NCI-H2029 (cell line): ENCODE measurements at places on chromosomes 1 and 21.

DNA sequence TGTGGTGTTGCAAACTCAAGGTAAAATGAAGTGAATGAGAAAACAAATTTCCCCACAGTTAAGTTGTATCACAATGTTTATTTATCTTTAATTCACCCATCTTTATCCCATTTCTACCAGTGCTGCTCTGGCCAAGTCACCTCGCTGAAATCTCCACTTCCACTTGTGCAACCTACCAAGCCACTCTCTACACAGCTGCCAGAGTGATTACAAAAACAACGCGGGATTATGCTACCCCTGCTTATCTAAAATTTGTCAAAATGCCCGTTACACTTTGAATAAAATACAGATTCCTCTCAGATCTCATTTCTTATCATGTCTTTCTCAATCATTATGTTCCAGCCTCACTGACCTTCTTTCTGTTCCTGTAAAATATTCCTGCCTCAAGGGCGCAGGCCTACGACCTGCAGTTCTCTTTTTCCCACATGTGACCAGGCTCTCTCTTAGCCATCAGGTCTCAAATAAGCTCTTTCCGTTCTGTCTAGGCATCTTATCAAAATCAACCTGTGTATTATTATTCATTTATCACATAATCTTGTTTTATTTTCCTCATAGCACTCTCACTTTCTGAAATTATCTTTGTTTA is 95.6 kb downstream of the NTMT2 start:
- no peak for DNase-seq

DNA sequence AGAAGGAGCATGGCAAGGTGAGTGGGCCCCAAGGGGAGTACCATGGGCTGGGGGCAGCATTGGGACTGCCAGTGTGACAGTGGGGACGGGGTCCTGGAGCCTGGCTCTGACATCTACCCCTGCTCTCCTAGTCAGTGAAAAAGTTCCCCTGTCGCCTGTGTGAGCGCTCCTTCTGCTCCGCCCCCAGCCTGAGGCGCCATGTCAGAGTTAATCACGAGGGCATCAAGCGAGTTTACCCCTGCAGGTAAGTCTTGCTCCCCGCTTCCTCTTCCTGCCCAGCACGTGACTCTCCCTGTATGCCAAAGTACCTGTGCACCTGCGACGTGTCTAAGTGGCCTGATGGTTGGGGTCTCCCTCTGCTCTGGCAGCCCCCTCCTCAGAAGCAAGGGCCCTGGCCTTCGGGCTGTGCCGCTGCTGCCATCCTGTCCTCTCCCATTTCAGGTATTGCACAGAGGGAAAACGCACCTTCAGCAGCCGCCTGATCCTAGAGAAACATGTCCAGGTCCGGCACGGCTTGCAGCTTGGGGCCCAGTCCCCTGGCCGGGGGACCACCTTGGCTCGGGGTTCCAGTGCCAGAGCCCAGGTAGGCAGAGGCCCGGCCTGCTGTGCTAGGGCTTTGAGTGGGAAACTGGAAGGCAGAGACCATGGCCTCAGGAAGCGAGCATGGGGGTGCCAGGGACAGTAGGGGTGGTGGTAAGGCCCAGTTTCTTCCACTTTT is 8.1 kb downstream of the ZNF687 start:
- no peak for DNase-seq

GRCh38 chr1:180167721-180168467 is 13.2 kb downstream of the QSOX1 start:
- DNase-seq: peak; percentile 88

DNA sequence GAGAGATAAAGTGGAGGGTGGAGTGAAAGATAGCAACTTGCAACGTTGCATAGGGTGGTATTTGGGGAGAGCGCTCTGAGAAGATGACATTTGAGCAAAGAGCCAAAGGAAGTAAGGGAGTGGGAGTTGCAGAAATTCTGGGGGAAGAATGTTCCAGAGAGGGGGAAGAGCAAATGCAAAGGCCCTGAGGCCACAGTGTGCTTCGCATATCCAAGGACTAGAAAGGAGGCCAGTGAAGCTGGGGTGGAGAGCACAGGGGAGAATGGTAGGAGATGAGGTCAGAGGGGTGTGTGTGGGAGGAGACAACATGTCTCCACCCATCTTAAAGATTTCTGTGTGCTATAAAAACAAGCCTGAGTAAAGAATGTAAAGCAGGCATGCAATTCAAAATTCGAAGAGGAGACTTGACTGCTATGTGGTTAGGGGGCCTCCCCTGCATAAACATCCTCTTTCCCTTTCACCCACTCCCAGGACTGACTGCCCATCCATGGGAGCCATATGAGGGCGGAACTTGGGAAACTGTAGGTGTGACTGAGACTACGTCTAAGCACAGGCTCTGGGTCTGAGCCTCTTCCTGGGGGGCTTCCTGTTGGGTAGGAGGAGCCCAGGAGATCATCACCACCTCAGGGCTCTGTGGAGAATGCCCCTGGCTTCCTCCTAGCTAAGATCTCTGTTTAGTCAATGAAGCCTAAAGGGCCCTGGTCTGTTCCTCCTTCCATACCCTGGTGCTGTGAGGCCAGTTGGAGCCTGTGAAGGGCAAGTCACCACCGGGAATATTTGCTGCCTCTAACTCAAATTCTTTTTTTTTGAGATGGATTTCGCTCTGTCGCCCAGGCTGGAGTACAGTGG is 2.9 kb upstream of the CLIC4 start:
- no peak for DNase-seq

- DNase-seq: no peak
Observed at GRCh38 chr1:203593723-203594122, 32.9 kb upstream of the ATP2B4 start.

- DNase-seq: peak; percentile 53
Observed at GRCh38 chr1:98659879-98660278, 1.6 kb upstream of the SNX7 start.

DNA sequence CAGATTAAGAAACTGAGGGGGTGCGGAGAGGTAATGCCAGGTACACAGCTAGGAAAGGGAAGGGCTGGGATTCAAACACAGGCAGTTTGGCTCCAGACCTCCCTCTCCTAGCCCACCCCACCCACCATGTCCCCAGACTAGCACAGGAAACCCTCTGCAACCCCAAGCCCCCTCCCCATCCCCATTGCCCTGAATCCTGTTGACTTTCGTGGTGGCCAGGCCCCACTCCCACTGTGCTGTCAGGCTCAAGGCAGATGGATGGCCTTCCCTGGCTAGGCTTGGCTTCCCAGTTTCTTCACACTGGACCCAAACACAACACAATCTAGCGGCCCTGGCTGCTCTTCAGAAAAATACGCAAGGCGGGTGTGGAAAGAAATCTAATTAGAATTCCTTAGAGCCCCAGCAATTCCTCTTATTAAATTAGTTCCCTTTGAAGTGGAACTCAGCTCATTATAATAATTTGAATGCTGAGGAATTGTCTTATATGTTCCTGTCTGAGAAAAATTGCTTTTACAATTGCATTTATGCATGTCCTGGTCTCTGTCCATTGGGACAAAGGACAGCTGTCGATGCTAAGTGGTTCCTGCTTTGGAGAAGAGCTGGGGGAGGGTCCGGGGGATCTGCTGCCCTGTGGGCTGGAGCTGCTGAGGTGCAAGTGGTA is 97.4 kb downstream of the SYF2 start:
- DNase-seq: no peak

- no peak for DNase-seq
Observed at GRCh38 chr1:99170516-99170915, 93.8 kb upstream of the PLPPR4 start.

- no peak for DNase-seq
Observed at GRCh38 chr1:203932556-203932955, 71.2 kb downstream of the SNRPE start.

DNA sequence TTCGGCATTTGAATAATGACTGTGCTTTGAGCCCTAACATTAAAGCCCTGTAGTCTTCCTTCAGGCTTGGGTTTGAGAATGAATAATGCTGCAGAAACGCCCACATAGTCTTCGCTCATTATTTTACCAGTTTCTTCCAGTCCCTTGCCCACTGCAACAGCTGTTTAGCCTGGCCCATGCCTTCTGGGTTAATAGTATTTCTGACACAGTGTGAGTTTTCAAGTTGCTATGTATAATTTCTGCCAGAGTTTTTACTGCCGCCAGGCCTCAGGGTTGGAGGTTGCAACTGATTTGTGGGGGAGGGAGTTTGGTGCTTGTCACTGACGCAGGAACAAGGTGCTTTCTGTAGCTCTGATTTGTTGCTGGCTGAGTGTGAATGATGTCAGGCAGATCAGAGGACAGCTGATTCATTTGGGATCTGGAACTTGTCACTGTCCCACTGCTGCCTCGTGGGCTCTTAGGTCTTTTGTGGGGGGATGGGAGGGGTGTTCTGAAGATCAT is 109.8 kb downstream of the MAST2 start:
- DNase-seq: no peak

GRCh38 chr1:30183895-30184294 is 539.5 kb downstream of the MATN1 start:
- DNase-seq: no peak

DNA sequence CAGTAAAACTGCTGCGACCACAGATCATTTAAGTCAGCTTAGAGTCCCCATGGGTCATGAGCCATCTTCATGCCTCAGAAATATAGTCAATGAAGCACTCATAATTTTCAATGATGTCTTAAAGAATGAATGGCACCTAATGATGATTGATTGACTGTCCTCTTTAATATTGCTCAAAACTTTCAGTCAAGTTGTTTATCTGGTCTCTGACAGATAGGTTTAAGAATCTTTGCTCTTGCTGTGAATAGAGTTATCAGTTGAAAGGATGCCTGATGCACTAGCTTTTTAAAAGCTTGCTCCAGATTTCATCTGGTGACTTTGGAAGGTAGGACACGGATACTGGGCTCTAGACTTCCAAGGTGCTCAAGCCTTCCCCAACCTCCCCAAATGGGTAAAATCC is 45.1 kb downstream of the COLGALT2 start:
- no peak for DNase-seq

- DNase-seq: no peak
Observed at GRCh38 chr21:35077975-35078374, 28.9 kb upstream of the RUNX1 start.

DNA sequence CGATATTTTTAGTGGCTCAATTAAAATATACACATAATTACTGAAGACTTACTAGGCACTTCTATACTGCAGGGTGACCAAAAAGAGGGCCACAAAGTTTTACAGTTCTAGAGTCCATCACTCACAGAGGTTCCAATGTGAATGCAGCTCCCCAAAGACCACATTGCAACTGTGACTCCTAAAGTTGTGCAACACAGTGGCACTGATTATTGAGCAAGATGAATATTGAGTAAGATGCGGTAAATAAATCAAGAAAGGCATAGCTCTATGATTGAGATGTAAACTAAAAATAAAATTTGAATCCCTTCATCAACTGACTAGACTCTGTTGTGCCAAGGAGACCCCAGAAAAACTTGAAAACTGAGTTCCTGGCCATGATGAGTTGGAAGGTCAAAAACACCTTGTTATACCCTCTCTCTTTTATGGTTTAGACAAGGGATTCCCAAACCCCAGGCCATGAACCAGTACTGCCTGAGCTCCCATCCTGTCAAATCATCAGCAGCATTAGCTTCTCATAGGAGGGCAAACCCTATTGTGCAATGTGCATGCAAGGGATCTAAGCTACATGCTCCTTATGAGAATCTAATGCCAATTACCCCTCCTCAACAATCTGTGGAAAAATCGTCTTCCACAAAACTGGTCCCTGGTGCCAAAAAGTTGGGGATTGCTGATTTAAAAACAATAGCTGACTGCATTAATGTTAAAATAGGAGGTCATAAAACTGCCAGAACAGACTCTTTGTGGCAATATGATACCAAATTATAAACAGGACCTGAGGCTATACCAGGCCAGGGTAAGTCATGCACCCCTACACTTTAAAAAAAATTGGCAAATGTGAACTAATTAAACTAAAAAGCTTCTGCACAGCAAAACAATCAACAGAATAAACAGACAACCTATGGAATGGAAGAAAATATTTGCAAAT is 94.3 kb downstream of the ADGRL4 start:
- no peak for DNase-seq

GRCh38 chr1:240508201-240508600 is 103.8 kb downstream of the GREM2 start:
- no peak for DNase-seq

DNA sequence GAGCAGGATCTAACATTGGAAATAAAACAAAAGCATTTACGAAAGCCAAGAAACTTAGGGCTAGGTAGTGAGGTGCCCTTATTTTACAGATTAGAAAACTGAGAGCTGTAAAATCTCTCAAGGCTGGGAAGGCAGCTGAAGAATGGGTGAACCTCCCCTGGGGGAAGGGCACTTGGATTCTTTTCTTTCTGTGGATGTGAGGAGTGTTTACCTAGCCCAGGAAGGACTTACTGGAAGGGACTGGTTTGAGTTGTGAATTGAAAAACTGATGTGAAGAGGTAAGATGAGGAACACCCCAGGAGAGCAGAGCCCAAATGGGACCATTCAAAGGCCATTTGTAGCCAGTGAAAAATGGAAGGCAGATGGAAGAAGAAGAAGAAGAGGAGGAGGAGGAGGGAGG is 74.7 kb upstream of the NGF start:
- peak; percentile 19 for DNase-seq

DNA sequence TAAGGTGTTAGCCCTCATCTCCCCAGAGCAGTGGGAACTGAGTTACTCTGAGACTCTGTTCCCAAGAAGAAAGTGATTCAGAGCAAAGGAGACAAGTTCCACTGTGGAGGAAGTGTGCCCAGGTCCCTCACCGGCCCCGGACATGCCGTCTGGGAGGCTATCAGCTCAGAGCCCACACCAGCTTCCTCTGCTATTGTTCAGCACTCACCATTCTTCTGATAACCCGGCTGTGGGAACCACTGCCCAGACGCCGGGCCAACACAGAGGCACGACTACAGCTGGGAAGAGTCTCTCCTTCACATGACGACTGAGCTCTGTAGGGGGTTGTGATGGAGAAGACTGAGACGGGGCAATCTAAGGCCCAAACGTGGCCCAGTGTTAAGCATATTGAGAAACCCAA is 34.2 kb upstream of the GJA5 start:
- DNase-seq: no peak

- DNase-seq: no peak
Observed at GRCh38 chr21:39029900-39030884, 153.1 kb downstream of the PSMG1 start.

DNA sequence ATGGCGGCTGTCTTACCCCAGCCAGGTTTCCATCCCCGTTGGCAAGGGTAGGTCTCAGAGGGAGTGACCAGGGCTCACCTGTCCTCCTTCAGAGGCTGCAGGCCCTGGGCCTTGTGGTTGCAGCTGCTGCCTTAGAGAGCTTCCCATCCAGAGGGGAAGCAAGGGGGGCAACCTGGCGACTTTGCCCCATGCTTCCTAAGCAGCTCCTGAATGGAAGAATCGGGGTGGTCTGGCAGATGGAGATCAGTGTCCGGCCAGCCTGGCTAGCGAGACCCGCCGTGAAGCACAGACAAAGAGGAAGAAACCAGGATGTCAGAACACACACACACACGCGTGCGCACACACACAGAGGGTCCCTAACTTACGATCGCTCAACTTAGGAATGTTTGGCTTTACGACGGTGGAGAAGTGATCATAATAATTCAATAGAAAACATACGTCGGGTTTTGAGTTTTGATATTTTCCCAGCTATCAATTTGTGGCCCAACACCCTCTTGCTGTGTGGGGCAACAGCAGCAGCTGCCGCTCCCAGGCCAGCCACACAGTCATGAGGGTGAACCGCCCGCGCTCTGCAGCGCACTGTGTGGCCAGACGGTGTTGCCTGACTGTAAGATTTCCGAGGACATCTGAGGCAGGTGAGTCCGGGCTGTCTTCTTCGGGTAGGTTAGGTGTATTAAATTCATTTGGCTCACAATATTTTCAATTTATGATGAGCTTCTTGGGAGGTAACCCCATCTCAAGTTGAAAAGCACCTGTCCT is 113.0 kb upstream of the ARHGEF16 start:
- DNase-seq: no peak
